ENCODE measurements at places on chromosomes 16 and 17.

DNA sequence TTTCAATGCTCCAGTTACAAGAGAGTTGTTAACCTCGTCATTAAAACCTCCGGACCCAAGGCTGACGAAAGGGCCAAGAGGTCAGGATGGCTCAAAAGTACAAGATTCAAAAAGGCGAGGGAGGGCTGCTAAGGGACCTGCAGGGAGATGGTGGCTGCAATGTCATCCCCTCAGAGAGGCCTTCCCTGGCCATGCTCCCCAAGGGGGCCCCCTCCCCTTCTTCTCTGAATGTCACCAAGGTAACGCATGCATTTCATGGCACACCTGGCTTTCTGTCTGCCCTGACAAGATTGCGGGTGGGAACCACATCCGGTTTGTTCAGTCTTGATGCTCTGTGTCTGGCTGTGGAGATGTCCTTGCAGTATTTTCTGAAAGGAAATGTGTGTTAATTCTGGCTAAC is 89.9 kb downstream of the C16orf78 start:
- DNase-seq, result no peak

- no peak for DNase-seq
These were observed 205.7 kb downstream of the SNX29 start for GRCh38 chr16:12182212-12182611.

GRCh38 chr17:1078831-1079561 is 82.1 kb downstream of the TIMM22 start:
- DNase-seq, result no peak

GRCh38 chr16:58417600-58417999 is 25.3 kb downstream of the GINS3 start:
- peak; percentile 80 for DNase-seq

DNA sequence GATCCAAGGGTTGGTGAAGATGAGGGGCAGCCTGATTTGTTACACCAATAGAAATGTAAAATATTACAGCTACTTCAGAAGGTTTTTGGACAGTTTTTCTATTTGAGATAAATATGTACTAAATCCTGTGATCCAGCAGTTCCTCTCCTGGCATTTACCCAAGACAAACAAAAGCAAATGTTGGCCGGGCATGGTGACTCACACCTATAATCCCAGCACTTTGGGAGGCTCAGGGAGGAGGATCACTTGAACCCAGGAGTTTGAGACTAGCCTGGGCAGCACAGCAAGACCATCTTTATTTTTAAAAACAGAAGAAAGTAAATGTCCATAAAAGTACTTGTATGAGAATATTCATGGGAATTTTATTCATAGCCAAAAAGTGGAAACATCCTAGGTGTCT is 64.8 kb upstream of the MRC2 start:
- no peak for DNase-seq

DNA sequence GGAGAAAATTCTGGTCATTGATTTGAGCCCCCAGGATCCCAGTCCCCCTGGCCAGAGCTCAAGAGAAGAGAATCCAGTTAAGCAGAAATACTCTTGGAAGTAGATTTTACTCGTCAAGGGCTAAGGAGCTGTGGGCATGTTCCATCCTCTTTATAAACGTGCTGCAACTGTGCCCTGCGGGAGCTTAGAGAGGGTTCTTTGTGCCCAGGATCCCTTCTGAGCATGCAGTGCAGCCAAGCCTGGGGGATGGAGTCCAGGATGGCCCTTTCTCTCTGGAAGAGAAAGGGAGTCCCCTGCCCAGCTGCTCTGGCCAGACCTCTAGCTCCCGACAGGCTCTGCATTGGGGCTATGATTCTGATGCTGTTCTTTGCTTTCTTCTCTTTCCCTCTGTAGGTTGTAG is 9.5 kb upstream of the LGALS9 start:
- no peak for DNase-seq

- no peak for DNase-seq
These were observed 97.9 kb upstream of the ZNF469 start for GRCh38 chr16:88284626-88285513.

- DNase-seq, result no peak
These were observed 8.6 kb downstream of the ABCA3 start for GRCh38 chr16:2331931-2332267.

- no peak for DNase-seq
These were observed 9.5 kb downstream of the SLC6A4 start for GRCh38 chr17:30225919-30226553.

DNA sequence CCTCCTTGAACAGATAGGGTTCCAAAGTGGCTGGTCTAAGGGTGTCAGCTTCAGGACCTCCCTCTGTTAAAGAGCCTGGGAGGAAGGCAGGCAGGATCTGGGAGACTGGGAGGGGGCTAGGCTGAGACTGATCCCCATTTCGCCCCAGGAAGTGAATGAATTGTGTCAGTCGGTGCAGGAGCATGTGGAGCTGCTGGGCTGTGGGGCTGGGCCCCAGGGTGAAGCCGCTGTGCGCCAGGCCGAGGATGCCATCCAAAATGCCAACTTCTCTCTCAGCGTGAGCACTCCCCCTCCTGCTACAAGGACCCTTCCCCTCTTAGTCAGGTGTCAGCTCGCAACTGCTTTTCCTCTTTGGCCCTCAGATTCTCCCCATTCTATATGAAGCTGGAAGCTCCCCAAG is 6.1 kb downstream of the CARMIL2 start:
- no peak for DNase-seq

GRCh38 chr17:74945543-74945942 is 9.8 kb downstream of the OTOP3 start:
- no peak for DNase-seq

DNA sequence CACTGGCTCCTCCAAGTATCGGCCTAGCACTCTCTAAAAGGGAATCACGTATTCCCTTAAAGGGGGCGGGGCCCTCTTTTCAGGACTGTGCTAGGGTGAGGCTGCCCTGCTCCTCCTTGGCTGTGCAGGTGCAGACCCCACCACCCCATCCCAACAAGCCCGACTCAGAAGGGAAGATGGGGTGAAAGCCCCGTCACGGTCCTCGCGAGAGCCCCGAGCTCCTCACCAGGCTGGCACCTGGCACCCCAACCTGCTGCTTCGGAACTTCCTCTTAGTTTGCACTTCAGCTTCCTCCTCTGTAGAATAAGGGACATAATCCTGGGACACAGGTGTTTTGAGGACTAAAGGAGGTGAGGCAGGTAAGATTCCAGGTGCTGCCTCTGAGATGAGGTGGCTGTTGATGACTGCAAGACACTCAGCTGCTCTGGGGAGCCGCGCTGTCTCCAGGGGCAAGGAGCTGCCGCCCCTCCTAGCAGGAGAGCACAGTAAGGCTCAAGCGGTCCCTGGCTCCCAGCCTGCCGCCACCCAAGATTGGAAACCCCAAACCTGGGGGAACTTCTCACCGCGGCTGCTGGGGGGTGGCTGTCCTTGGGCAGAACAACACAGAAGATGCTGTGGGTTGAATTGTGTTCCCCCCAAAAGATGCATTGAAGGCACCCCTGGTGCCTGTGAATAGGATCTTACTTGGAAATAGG is 88.8 kb downstream of the MGAT5B start:
- DNase-seq, result no peak

DNA sequence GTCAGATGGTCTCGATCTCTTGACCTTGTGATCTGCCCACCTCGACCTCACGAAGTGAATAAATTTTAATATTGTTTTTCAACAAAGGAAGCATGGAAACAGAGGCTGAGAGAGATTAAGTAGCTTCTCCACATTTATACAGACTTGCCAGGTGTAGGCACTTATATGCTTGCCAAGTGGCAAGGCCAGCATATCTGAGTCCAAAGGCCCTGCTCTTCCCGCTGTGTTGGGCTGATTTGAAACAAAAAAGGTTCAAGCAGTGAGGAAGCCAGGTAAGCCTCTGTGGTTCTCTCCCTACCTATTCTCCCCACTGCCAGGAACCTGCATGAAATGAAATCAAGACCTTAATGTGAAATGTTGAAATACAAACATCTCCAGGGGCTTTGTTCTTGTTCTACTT is 7.5 kb upstream of the SLC6A4 start:
- DNase-seq, result no peak

DNA sequence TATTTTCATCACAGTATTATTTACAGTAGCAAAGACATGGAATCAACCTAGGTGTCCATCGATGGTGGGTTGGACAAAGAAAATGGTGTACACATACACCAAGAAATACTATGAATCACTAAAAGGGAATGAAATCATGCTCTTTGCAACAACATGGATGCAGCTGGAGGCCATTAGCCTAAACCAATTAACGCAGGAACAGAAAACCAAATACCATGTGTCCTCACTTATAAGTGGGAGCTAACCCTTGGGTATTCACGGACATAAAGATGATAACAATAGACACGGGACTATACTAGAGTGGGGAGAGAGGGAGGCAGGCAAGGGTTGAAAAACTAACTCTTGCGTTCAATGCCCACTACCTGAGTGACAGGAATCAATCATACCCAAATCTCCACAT is 41.0 kb downstream of the MRPS23 start:
- DNase-seq, result no peak

- DNase-seq, result no peak
These were observed 227.3 kb downstream of the HS3ST3A1 start for GRCh38 chr17:13374203-13375143.

DNA sequence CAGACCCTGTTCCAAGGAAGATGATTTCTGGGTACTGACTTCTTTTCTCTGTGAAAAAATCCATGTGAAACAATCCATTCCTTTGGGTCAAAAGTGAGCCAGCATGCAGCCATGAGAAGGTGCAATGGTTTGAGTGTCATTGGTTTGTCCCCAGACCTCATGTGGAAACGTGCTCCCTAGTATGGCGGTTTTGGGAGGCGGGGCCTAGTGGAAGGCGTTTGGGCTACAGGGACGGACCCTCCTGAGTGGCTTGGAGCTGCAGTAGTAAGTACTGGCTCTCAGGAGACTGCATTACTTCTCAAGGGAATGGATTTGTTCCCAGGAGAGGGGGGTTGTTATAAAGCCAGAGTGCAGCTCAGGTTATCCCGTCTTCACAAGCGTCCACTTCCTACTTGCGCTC is 19.4 kb downstream of the ELAC2 start:
- DNase-seq, result no peak

DNA sequence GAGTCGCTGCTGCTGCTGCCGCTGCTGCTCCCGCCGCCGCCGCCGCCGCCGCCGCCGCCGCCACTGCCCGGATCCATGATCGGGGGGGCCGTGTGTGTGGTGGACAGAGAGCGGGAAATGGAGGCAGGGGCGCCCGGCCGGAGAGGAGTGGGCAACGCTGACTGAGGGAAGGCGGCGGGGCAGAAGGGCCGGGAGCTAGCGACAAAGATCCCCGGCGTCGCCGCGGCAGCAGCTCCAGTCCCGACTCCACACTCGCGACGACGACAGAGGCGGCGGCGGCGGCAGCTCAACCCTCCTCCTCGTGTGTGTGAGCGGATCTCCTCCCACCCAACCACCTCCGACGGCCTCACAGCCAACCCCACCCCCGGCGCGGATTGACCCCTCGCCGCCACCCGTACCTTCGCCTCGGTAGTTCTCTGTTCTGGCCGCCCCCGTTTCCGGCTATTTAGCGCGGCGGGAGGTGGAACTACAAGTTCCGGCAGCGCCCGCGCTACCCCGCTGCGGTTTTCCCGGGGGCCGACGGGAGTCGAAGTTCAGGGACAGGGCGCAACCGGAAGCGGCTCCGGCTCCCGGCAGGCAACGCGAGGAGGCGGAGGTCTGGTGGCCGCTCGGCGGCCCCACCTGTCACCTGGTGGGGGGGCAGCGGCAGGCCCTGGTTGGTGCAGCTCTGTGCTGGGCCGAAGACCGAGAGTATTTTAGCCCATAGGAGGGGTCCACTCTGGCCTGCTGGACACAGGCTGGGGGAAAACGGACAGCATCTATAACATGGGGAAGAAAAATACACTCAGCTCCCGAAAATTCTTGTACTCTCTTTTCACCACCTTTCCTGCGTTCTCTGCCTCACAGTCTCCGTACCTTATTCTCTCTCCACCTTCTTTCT is at the start of gene GSPT1:
Gene GSPT1, minus strand, starts transcription at position 313 of the 880 bp plus-strand sequence. Its CDS starts 236 bp downstream, at position 77.
- DNase-seq, result peak; percentile 99

- DNase-seq, result no peak
These were observed 247.4 kb downstream of the PRKCA start for GRCh38 chr17:66549731-66550207.

- DNase-seq, result no peak
These were observed 28.2 kb downstream of the ORC6 start for GRCh38 chr16:46717692-46718091.

GRCh38 chr16:81293909-81294802 is 20.6 kb upstream of the GAN start:
- no peak for DNase-seq

- DNase-seq, result no peak
These were observed 21.3 kb downstream of the SCNN1B start for GRCh38 chr16:23323224-23324030.

GRCh38 chr17:60445144-60445543 is 22.9 kb downstream of the CHCT1 start:
- no peak for DNase-seq

- no peak for DNase-seq
These were observed 98.8 kb upstream of the SHISA6 start for GRCh38 chr17:11142231-11142630.

DNA sequence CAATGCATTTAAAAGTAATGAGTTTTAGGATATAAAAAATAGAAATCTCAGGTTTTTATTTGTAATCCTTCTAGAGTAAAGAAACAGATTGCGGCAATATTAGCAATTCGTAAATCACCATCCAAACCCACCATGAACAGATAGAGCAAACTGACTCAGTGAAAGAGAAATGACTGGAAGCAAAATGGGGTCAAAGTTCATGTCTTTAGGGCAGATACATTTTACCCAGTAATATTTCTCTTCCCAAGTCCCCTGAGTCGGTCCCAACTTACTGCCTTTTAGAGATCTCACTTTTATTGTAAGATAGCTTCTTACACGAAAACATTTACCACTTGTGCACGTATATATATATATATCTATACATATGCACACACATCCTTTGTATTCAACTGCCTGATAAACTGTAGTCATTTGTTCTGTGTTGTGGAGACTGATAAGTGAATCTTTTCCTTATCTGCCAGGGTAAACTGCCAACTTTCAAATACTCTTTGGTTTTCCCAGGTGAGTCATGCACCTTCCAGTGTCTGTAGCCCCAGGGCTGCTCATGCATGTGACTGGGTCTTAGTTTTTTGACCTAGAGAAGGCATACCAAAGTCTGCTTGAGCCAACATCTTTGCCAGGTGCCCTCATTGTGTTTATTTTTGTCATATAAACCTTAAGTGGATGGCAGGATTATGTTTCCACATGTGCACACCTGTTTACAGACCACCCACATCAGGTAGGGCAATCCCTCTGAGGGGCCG is 7.8 kb upstream of the IRF8 start:
- DNase-seq, result no peak

GRCh38 chr17:67360880-67361279 is 5.5 kb downstream of the PSMD12 start:
- no peak for DNase-seq

GRCh38 chr17:17175917-17176316 is 30.2 kb downstream of the PLD6 start:
- DNase-seq, result no peak

Measured in erythroblast (primary cell).